Stimulated activated CD8-positive, alpha-beta memory T cell treated with anti-CD3 and anti-CD28 coated beads, Interleukin-15, amount 100 ng/mL, for 4 hours (primary cell): ENCODE measurements at places on chromosomes 3 and 15.

DNA sequence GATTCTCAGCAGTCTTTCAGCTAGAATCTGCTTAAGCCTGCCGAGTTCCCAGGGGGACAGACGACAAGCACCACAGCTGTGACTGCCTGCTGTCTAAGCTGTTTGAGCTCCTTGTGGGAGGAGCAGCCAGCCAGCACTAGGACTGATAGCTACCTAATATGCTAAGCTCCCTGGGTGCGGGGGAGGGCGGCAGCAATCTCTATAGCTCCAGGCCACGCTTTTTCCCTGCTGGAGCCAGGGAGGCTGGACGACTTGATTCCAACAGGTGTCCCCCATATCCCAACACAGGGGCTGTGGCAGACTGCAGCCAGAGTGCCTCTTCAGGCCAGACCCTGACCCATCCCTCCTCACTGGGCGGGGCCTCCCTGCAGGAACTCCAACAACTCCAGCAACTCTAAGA lies 134.1 kb upstream of the ARPP21 start:
- no peak for DNase-seq

DNA sequence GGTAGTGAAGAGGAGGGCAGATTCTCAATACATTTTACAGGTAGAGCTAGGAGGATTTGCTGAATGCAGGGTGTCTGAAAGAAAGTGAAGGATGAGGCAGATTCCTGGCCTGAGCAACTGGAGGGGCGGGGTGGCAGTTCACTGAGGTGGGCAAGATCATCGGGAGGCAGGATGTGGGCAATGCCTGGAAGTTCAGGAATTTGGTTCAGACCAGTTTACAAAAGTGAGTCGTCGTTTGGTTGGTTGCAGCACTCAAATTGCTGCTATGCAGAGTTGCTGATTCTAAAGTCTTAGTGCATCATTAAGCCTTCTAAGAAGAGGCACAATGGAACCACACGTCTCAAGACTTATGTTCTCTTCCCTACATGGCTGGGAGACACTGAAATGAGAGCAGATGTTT lies 134.0 kb downstream of the MFSD1 start:
- no peak for DNase-seq

GRCh38 chr3:181753391-181753790 lies 41.7 kb downstream of the SOX2 start:
- DNase-seq, result no peak

GRCh38 chr15:68201153-68201878 lies 3.8 kb downstream of the CALML4 start:
- no peak for DNase-seq

- DNase-seq, result no peak
Observed at GRCh38 chr3:33141006-33141405, 27.2 kb downstream of the CRTAP start.
